ENCODE measurements at places on chromosomes 7 and 10. TPM values are rescaled to one million over a fixed set of nuclear protein-coding genes. Genes with fewer than 3 reads are reported as not detected.

DNA sequence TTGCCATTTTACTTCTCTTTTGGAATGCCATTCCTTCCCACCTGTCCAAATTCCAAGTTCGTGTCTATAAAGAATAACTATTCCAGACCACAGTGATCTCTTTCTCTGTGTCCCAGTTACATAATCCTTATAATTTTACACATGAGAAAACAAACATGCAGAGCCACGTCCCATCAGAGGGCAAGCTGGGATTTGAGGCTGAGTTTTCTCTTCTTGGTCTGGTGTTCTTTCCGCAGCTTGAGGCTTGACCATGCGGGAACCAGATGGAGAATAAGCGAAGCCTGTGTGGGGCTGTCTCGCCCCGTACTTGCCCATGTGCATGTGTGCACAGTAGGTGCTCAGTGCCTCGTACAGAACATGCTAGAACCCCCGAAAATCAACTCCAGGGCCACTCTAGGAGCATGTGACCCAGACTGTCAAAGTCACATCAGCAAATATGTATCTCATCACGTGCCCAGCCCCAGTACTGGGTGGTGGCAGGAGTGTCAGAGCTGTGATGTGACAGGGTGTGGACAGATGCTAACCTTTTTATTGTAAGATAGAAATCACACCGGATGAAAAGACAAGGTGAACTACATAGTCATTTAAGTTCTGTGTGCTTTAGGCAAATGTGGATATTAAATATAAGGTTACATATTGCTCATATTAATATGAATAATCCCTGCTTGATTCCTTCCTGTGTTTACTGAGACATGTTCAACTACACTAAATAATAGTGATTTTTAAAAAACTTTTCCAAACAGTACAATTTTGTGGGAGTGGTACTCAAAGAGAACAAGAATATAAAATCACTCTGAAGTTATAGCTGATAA lies 3.2 kb downstream of the INSIG1 start:
- no peak for DNase-seq
- no peak overlapping the region for H3K27ac ChIP-seq
- H3K4me3 ChIP-seq = no peak overlapping the region
- H3K4me1 ChIP-seq = peaks cover 3% of the 10 kb centered on the region
- peaks cover 7% of the 10 kb centered on the region for H3K36me3 ChIP-seq

GRCh38 chr7:45347804-45348203 lies 190.2 kb downstream of the RAMP3 start:
- no peaks in the 10 kb centered on the region for H3K4me1 ChIP-seq
- H3K36me3 ChIP-seq = no peaks in the 10 kb centered on the region
- H3K27ac ChIP-seq = no peak overlapping the region
- no peak overlapping the region for H3K4me3 ChIP-seq

DNA sequence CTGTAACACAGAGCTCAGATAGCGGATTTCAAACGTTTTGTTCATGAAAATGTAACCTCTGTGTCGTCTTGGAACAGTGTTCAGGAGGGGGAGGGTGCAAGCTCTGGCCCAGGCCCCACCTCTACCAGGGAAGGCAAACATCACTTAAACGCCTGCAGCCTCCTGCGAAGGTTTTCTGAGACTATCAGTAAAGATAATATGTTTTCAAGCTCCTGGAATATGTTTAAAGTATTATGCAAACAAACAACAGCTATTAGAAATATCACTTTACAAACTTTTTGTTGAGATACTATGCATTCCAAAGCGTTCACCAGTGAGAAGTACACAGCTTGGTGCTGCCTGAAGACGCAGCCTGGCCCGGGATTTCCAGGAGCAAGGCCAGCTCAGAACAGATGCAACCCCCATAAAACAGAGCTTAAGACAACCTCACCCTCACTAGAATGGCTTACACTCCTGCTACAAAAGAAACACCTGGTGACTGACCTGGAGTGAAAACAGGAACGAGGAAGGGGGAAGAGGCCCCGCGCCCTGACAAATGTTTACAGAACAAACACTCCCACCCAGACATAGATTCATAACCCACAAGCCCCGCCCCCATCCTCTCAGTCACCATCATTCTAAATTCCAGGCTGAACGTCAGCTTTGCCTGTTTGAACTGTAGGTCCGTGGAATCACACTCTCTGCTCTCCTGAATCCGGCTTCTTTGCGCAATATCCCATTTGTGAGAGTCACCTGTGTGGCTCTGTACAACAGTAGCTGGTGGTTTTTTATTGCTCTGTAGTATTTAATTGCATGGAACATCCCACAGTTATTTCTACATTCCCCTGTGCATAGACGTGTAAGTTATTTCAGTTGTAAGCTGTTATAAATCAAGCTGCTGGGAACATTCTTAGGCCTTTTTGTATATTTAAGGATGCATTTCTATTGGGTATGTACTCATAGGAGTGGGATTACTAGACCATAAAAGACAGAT lies 155.0 kb downstream of the PTPRN2 start:
- DNase-seq = peak; percentile 13
- H3K36me3 ChIP-seq = no peaks in the 10 kb centered on the region
- H3K4me1 ChIP-seq = no peaks in the 10 kb centered on the region
- H3K27ac ChIP-seq = no peak overlapping the region

DNA sequence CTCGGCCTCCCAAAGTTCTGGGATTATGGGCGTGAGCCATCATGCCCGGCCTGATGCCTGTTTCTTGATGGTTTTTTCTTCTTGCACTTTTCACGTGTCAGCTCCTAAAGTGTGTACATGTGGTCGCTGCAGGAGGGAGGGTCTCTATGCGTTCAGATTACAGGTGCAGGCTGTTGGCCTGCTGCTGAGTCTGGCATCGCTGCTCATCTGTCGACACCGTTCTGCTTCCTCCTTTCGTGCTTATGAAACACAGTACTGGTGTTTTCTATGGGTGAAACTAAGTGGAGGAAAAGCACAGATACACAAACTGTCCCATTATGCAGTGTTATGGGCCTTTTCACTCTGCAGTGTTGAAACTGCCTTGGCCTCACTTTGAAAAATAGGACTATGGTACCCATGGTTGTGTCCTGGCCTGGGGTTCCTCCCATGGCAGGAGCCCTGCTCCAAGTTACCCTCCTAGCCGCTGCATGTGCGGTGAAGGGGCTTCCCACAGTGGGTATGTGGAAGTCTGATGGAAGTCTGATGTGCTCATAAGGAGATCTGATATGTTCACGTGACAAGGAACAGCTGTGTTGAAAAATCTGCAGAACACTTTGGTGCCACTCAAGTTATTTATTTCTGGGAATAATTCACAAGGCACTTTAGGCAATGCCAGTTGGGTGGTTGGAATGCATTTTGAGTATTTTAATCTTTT lies 23.5 kb downstream of the OGDH start:
- no peaks in the 10 kb centered on the region for H3K27me3 ChIP-seq
- no peak for DNase-seq
- peaks cover 44% of the 10 kb centered on the region for H3K4me1 ChIP-seq
- peaks cover 20% of the 10 kb centered on the region for H3K36me3 ChIP-seq
- no peak overlapping the region for H3K27ac ChIP-seq

DNA sequence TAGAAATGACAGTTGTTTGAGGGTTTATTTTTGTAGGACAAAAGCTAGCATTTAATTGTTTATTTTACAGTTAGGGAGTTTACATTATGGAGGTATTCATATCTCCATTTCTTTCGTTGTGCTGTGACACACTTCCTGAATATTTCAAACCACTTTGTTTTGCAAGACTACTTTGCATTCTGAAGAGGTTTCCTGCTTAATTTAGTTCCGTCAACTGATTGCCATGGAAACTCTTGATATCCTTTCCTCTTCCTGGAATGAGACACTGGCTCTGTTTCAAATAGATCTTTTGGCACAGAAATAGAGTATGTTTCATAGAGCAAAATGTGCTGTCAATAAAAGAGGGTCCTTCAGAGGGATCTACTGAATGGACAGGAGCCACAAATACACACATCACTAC lies 159.5 kb upstream of the AGR3 start:
- DNase-seq = no peak
- peaks cover 41% of the 10 kb centered on the region for H3K4me1 ChIP-seq
- H3K4me3 ChIP-seq = no peak overlapping the region
- no peaks in the 10 kb centered on the region for H3K36me3 ChIP-seq
- no peaks in the 10 kb centered on the region for H3K27me3 ChIP-seq

- no peak overlapping the region for H3K4me3 ChIP-seq
- H3K4me1 ChIP-seq = no peaks in the 10 kb centered on the region
- H3K27ac ChIP-seq = no peak overlapping the region
- peak; percentile 33 for DNase-seq
Measured at GRCh38 chr7:107725138-107725740, 18.7 kb upstream of the CBLL1 start.

DNA sequence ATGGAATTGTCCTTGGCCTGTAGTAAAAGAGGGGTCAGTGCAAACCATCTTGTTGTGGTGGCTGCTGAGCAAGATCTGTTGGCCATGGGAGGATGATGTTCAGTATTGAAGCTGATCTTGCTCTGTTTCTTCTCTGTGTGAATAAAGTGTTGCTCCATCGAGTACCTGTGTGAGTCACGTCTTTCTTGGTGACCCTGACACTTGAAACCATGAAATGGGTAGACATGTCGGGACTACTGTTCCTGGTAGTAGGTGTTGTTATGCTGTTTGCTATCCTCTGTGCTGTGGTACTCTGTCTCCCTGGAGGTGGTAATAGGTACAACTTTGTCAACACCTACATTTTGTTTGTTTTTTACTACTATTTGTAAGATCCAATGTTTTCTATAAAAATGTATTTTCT lies 330.6 kb downstream of the MDFIC start:
- no peak overlapping the region for H3K4me3 ChIP-seq
- no peak overlapping the region for H3K27ac ChIP-seq
- no peak for DNase-seq
- H3K36me3 ChIP-seq = no peaks in the 10 kb centered on the region
- no peaks in the 10 kb centered on the region for H3K27me3 ChIP-seq

GRCh38 chr10:108862676-108863350 lies 1060.5 kb downstream of the XPNPEP1 start:
- no peaks in the 10 kb centered on the region for H3K27me3 ChIP-seq
- DNase-seq = no peak
- no peak overlapping the region for H3K4me3 ChIP-seq
- no peak overlapping the region for H3K27ac ChIP-seq
- H3K36me3 ChIP-seq = no peaks in the 10 kb centered on the region

GRCh38 chr7:142753366-142753765 lies 4.1 kb downstream of the PRSS1 start:
- H3K27ac ChIP-seq = no peak overlapping the region
- no peaks in the 10 kb centered on the region for H3K36me3 ChIP-seq

GRCh38 chr7:132899833-132900232 lies 182.1 kb downstream of the CHCHD3 start:
- H3K4me3 ChIP-seq = no peak overlapping the region
- H3K27me3 ChIP-seq = no peaks in the 10 kb centered on the region
- peaks cover 8% of the 10 kb centered on the region for H3K4me1 ChIP-seq

GRCh38 chr10:25818751-25819150 lies 115.3 kb upstream of the MYO3A start:
- no peaks in the 10 kb centered on the region for H3K4me1 ChIP-seq
- no peaks in the 10 kb centered on the region for H3K36me3 ChIP-seq
- DNase-seq = no peak
- H3K4me3 ChIP-seq = no peak overlapping the region
- peaks cover 32% of the 10 kb centered on the region for H3K27me3 ChIP-seq
- no peak overlapping the region for H3K27ac ChIP-seq

GRCh38 chr10:102444851-102445250 lies 6.5 kb downstream of the C10orf95 start:
- H3K4me3 ChIP-seq = no peak overlapping the region
- peaks cover 3% of the 10 kb centered on the region for H3K27me3 ChIP-seq
- no peak overlapping the region for H3K27ac ChIP-seq
- no peak for DNase-seq
- H3K4me1 ChIP-seq = peaks cover 7% of the 10 kb centered on the region

GRCh38 chr7:127486654-127487053 lies 94.1 kb upstream of the ZNF800 start:
- no peaks in the 10 kb centered on the region for H3K36me3 ChIP-seq
- H3K27me3 ChIP-seq = no peaks in the 10 kb centered on the region
- H3K4me3 ChIP-seq = no peak overlapping the region
- DNase-seq = no peak
- no peaks in the 10 kb centered on the region for H3K4me1 ChIP-seq
- H3K27ac ChIP-seq = no peak overlapping the region

DNA sequence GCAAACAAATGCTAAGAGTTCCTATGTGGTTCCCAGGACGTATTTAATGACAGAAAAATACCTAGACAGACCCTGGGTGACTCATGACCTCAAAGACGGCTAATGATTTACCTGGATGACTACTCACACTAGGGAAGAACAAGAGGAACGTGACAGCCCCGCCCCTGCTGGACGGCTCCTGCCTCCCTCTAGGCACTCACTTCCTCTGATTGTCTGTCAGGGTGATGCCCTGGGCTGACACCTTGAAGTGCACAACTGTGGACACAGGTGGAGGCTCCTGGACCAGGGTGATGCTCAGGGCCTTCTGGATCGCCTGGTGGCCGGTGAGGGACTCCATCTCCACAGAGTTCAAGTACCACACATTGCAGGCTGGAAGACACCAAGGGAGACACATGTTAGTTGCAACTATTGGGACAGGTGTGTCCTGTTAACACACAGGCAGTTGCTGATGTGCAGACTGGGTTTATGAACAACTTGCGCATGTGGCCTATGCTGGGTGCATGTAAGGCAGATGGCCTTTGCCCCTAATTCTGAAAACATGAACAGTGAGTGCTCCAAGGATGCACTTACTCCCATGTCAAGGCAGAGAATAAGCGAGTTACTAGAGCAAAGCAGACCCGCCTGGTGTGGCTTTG lies 298.3 kb downstream of the TNS3 start:
- DNase-seq = no peak
- no peak overlapping the region for H3K27ac ChIP-seq

DNA sequence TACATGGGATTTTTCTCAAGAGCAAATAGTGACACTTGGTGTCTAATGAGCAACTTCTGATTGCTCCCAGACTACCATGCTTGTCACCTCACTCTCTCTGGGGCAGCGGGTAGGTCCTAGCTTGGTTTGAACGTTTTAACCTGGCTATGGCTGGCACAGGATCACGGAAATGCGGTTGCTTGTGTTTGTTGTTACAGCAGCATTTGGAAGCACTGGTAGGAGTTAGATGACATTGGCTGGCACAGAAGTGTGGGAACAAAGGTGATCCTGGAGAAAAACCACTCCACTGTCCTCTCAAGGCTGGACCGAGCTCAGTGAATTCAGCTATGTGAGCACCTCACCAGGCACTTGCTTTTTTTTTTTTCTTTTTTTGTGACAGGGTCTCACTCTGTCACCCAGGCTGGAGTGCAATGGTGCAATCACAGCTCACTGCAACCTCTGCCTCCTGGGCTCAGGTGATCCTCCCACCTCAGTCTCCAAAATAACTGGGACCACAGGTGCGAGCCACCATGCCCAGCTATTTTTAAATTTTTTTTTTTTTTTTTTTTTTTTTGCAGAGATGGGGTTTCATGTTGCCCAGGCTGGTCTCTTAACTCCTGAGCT lies 3.5 kb upstream of the PFKFB3 start:
- DNase-seq = no peak
- no peaks in the 10 kb centered on the region for H3K36me3 ChIP-seq
- no peak overlapping the region for H3K27ac ChIP-seq
- peaks cover 11% of the 10 kb centered on the region for H3K4me1 ChIP-seq

HACD1 gene
- total RNA-seq = 8.7 TPM

LIPF gene
- not detected for total RNA-seq

MYH16 gene
- total RNA-seq = not detected

PTF1A gene
- total RNA-seq = not detected
